Myocyte (in vitro differentiated cells): ENCODE measurements at places on chromosomes 2 and 18. TPM values are rescaled to one million over a fixed set of nuclear protein-coding genes. Genes with fewer than 3 reads are reported as not detected.

DNA sequence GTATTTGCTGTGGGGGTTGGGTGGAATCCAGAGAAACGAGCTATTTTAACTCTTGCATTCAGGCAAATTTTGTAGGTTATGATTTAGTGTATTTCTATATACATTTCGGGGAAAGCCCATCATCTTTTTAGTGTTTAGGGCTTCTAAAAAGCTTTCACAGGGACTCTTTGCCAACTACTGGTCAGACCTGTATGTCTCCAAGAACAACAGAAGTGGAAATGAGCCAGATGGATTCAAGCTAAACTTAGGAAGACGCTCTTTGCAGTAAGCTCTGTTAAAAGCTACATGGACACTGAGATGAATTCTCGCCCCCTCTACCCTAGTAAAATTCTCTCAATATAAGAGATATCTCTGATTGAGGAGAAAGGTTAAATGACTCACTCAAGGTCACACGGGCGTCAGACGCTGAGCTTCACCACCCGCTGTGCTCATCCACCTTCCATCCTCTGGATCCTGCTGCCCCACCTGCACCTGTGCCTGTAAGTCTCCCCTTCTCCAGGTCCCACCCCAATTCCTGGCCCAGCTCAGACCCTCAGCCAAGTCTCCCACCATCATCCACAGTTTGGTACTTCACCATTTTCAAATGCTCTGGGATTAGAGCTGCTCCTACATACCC lies 85.6 kb downstream of the MARCHF4 start:
- DNase-seq, result no peak

OTOS gene
- total RNA-seq, result not detected in 2 replicates

DNA sequence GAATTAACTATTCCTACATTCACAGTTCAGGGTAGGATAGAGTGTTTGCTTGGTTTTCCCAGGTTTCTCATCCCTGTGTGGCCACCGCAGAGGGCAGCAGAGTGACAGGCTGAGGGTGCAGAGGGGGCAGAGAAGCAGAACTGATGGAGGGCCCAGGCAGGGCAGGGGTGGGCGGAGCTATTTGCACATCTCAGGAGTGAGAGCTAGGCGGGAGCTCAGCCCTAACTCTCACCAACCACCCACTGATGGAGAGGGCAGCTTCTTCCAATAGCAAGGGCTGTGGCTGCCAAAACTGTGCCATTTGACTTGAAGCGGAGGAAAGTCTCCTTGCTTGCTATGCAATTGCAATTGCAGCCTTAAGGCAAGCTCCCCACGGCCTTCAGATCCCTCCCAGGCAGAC lies 12.0 kb upstream of the DARS1 start:
- DNase-seq, result peak; percentile 23

DNA sequence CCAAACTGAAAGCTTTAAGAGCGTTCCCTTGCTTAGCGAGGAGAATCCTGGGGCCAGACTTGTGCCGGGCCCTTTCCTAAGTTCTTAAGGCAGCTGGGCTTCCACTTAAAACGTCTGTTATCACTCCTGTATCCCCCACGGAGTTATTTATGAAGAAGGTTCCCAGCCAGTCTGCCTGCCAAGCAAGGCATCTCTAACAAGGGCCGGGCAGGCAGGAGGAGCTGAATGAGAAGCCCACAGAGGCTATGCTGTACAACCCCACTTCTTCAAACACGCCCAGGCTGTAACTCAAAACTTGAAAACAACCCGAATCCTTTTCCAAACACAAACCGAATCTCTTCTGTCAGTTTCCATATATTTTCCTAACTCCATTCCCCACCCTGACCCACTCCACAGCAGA lies 39.0 kb upstream of the ZFP36L2 start:
- no peak for DNase-seq

DNA sequence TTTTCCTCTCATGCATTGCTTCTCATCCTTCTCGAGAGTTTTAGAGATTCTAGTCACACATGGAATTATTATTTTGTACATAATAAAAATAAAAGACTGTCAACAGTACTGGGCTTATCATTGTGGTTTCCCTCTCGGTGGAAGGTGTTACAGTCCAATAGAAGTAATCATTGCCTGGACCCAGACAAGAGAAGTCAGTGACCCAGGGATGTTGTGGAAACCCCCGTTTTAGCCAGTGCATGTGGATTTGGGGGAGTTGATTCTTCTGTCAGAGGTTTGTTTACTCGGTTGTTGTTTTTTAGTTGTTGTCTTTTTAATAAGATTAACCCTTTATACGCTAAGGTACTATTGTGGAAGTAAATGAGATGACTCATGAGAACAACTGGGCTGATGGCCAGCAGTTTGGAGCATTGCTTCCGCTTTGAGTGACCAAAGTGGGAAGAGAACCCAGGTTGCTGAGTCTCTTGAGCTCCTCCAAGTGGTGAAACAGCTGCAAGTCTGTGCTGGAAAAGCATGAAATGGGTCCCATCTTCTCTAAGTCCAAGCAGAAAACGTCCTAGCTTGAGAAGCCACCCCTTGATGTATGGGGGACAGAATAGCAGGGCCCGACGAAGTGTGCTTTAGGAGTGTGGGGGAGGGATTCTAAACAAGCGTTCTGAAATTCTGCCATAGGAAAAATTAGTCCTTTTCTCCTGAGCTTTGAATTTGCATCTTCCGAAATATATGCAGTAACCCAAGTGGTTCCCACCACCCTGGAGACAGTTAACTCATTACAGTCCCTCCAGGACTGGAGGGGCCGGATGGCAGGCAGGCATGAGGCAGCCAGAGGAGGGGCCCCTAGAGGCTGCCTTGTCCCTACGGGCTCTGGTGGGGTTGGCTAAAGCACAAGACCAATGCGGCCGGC lies 61.8 kb upstream of the GPR45 start:
- DNase-seq, result peak; percentile 75

- DNase-seq, result peak; percentile 13
Measured at GRCh38 chr18:68147728-68148127, 567.2 kb downstream of the TMX3 start.

EVX2 gene
- total RNA-seq, result not detected in 2 replicates

ATP6V1C2 gene
- 0.68 TPM in 1 of 2 replicates, not detected in the other for total RNA-seq

DNA sequence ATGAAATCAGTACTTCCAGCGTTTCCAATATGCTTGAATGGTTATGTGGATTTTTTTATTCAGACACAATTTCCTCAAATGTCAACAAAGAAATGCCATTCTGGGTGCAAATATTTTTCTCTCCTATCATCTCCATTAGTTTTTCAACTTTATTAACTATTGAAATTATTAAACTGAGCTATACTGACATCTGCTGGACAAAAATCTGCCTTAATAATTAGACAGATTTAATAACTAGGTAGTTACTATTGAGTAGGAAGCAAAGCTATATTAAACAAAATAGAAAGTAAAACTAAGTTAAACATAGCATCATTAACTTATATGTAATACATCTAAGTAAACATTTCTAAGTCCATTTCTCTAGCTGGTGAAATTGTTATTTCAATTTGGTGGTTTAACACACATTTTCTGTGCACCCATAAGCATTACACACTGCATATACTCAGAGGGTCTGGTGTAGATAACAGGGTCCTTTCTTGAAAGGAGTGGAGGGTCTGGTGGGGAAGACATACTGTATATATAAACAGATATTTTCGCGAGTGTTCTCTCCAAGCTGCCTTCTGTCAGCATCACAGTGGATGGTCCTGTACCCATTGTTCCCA lies 77.0 kb downstream of the LANCL1 start:
- DNase-seq, result peak; percentile 69

NFATC1 gene
- total RNA-seq, result 4.4 and 8.7 TPM in 2 replicates

DNA sequence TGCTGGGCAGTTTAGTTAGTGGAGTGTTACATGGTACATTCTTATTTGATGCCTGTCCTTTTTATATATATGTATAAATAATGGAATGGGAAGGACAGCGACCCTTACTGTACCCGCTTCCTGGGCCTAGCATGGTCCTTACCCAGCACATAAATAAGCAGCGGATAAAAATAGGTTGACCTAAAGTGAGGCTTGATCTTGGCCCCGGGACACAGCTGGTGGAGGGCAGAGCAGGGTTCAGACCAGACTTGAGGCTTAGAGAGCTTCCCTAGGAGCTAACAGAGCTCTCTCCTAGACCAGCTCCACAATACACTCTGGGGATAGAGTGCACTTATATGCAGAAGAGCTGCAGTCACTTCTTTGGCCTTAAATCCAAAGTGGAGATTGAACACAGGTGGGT lies 46.9 kb upstream of the RPL31 start:
- peak; percentile 37 for DNase-seq

DNA sequence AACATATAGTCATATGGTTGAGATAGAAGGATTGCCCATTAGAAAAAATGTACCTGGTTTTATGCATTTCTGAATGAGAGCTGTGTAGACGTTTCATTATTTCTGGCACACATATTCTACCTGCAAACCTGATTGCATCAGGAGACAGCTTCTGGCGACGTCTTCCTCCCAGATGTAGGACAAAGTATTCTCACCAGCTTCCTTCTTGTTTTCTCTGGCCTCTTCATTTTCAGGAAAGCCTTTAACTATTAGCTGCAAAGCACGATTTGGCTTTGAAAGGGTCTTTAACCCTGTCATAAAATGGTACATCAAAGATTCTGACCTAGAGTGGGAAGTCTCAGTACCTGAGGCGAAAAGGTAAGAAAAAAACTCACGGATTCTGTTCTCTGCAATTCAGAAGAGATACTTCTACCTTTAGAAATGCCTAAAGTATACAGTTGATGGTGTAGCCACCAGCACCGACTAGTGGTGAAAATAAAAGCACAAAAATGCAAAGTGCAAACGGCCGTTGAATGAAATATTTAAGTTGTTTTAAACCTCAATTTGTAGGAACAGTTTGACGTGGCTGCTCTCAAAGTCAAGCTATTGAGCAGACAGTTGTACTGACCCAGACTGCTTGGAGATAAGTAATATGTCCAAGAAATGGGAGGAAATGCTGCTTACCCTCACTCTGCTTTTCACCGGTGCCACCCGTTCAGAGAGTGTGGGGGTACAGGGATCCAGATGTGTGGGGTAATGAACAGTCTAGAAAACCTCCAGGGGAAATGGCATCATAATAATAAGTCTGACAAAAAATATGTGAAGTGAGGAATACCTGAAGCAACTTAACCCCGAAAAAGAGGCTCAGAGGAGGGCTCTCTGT lies 20.2 kb downstream of the IL18RAP start:
- DNase-seq, result peak; percentile 13

TWSG1 gene
- total RNA-seq, result 52.3 and 84.2 TPM in 2 replicates

GRCh38 chr2:55418512-55419232 lies 984 bp downstream of the CCDC88A start:
- no peak for DNase-seq

MC2R gene
- total RNA-seq, result not detected in 2 replicates

PLCD4 gene
- total RNA-seq, result 9.9 and 11.8 TPM in 2 replicates

- DNase-seq, result no peak
Measured at GRCh38 chr2:127407661-127408003, 10.6 kb upstream of the PROC start.

BBS5 gene
- total RNA-seq, result 4.4 and 5.8 TPM in 2 replicates

SLC19A3 gene
- total RNA-seq, result 0.29 TPM in 1 of 2 replicates, not detected in the other

FBXO48 gene
- total RNA-seq, result 0.83 and 1.0 TPM in 2 replicates

PXDN gene
- total RNA-seq, result 52.7 and 69.3 TPM in 2 replicates

DNA sequence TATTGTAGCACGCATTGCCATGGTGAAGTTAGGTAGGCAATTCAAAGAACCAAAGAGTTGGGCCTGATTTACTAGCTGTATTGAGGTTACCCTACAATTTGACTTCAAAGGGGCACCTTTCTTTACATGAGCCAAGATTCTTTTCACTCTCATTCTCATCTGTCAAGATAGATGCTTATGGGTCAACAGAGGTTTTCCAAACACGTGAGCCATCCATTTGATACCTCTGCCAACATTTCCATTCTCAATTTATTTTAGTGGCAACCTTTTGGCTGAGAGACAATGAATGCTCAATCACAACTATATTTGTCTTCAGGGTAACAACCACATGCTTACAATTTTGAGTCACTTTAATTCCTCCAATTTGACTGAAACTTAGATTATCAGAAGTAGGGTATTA lies 370.6 kb upstream of the CDH20 start:
- DNase-seq, result no peak

RAB1A gene
- total RNA-seq, result 72.4 and 117 TPM in 2 replicates

IL36G gene
- not detected in 2 replicates for total RNA-seq

DNA sequence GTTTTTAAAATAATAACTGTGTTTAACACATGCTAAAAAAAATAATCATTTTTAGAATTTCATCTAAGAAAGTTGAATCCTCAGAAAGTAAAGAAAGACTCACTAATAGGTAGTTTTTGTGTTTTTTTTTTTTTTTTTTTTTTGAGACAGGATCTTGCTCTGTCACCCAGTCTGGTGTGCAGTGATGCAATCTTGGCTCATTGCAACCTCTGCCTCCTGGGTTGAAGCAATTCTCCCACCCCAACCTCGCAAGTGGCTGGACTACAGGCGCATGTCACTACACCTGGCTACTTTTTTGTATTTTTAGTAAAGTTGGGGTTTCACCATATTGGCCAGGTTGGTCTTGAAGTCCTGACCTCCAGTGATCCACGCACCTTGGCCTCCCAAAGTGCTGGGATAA lies 7.1 kb downstream of the CKAP2L start:
- no peak for DNase-seq

GRCh38 chr2:133986081-133986837 lies 267.6 kb upstream of the MGAT5 start:
- peak; percentile 59 for DNase-seq

DNA sequence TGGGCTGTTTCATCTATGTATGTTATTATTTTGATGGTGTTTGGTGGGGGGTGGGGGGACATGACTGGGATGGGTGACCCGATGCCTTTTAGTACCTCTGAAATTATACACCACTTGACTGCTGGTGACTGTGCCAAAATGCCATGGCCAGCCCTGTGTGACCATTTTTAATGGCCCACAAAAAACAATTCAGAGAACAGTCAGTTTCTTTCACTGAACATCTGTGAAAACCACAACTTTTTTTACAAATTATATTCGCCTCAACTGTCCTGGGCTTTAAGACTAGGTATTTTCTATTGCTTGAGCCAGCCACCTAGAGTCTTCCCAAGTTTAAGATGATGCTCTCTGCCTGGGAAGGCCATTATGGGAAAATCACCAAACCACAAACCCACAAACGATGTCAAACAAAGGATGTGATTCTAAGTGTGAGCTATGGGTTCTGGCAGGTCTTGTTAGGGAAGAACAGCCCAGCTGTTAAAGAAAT lies 33.9 kb downstream of the FN1 start:
- peak; percentile 92 for DNase-seq

SPHKAP gene
- not detected in 2 replicates for total RNA-seq

CD207 gene
- 0.26 TPM in 1 of 2 replicates, not detected in the other for total RNA-seq

DNA sequence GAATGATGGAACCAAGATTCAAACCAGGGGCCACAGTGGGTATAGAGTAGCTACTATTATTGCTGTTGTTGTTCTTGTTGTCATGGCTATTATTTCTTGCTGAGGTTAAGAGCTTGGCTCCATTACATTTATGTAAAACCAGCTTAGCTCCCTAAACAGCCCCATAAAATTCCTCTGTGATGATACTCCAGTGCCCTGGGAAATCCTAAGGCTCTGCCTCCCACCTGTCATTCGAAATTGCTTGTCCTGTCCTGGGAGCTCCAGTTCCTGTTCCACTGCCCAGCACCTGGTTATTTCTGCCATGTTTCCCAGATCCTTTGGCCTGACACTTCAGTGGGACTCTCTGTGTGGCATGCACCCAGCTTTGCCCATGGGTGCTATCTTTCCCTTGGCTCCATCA lies 27.8 kb upstream of the NCOA1 start:
- peak; percentile 57 for DNase-seq

DNA sequence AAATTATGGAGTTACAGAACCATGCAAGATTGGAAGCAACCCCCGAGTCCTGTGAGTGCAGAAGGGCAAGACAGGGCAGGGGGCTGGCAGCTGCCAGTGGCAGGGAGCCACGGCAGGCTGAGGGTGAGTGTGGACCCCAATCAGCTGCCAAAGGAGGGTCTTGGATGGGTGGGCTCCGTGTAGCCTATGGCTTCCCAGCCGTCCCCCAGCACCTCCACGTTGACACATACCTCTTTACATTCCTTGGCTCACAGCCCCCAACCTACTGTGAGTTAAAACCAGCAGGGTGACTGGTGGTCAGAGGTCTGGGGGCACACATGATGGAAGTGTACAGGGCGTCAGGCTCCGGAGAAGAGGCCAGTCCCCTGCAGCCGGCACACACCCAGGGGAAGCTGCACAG lies 60.9 kb upstream of the SALL3 start:
- no peak for DNase-seq
